WTC11 (cell line): ENCODE measurements at places on chromosomes 3 and 15. TPM values are rescaled to one million over a fixed set of nuclear protein-coding genes. Genes with fewer than 3 reads are reported as not detected.
A peak's percentile ranks its signal among the peaks of the same experiment; 100 is the strongest.

DNA sequence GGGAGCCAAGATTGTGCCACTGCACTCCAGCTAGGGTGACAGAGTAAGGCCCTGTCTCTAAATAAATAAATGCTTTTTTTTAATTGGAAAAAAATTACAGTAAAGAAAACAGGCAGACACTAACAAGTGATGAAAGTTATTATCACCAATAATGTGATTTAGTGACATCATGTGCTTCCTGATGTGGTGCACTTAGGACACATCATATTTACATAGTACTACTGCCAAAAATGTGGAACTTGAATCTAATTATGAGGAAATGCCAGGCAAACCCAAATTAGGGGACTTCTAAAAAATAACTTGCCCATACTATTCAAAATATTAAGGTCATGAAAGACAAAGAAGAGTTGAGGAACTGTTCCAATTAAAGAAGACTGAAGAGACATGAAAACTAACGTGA lies 30.8 kb downstream of the MAP4 start:
- DNase-seq = no peak

SCAMP2 gene
- 38.0 to 47.0 TPM (median 39.0 TPM) in 3 replicates for total RNA-seq

- no peak for DNase-seq
Measured at GRCh38 chr3:71998995-71999673, 214.2 kb upstream of the PROK2 start.

- DNase-seq = no peak
Measured at GRCh38 chr3:134392336-134392983, 18.2 kb upstream of the AMOTL2 start.

RLBP1 gene
- not detected in 3 replicates for total RNA-seq

- no peak for DNase-seq
Measured at GRCh38 chr3:149374793-149375500, 2.5 kb downstream of the TM4SF1 start.

- no peak for DNase-seq
Measured at GRCh38 chr15:38004218-38004861, 69.9 kb downstream of the TMCO5A start.

RARRES1 gene
- 0.16 to 1.4 TPM (median 0.35 TPM) in 3 replicates for total RNA-seq

- DNase-seq = no peak
Measured at GRCh38 chr3:184703657-184704056, 8.2 kb downstream of the MAGEF1 start.

DNA sequence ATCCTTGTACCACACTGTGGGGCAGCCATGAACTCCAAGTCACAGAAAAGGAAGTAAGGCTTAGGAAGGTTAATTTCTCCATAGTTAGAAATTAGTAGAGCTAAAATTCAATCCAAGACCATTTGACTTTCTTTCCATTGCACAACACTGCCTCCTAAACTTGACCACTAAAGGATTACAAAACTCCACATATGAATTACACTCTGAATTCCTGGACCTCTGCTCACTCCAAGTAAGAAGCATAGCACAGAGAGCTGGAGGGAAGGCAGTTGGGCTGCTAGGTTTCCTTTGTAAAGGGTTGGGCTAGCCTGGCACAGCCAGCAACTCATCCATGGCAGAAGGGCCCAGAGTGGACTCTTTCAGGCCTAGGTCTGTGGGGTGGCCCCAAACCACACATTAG lies 134.4 kb downstream of the MYLK start:
- no peak for DNase-seq

GRCh38 chr15:89067751-89068150 lies 20.5 kb upstream of the ABHD2 start:
- DNase-seq = no peak

- DNase-seq = no peak
Measured at GRCh38 chr15:91447991-91448644, 348.1 kb downstream of the SV2B start.

- DNase-seq = no peak
Measured at GRCh38 chr3:128550471-128551126, 57.6 kb upstream of the GATA2 start.

GRCh38 chr15:25240461-25241021 lies 198.3 kb downstream of the UBE3A start:
- DNase-seq = no peak

GRCh38 chr3:23949784-23950183 lies 4.7 kb downstream of the NR1D2 start:
- DNase-seq = no peak

SPRED1 gene
- total RNA-seq = 35.9 to 37.1 TPM (median 36.1 TPM) in 3 replicates

GOLGA8J gene
- total RNA-seq = 0.11 to 0.33 TPM in 2 of 3 replicates, not detected in the other

- DNase-seq = no peak
Measured at GRCh38 chr15:56215769-56216168, 27.9 kb downstream of the RFX7 start.

DNA sequence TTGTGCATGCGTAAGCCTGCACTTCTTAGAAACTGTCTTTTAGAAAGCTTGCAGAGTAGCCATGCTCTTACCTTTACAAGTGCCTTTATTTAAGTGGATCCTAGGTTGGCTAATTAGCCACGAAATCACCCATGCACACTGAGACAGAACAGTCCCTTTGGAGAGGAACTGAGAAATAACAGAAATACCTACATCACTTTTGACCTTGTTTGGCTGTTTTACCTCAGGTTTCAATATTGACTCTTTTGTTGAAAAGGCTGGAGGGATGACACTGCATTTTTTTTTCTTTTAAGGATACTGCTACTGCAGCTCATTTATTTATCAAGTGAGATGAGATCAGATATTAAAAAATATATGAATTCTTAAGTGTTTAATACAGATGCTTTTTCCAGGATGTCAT lies 155.6 kb upstream of the GOLIM4 start:
- no peak for DNase-seq

- DNase-seq = no peak
Measured at GRCh38 chr3:119080364-119080763, 45.7 kb upstream of the IGSF11 start.

ACKR4 gene
- total RNA-seq = not detected in 3 replicates

RASGRP1 gene
- 2.7 to 2.8 TPM (median 2.7 TPM) in 3 replicates for total RNA-seq

SNRPA1 gene
- total RNA-seq = 144 to 170 TPM (median 151 TPM) in 3 replicates

- no peak for DNase-seq
Measured at GRCh38 chr3:16886303-16886683, 1.5 kb downstream of the PLCL2 start.

RBP2 gene
- not detected in 3 replicates for total RNA-seq

DNA sequence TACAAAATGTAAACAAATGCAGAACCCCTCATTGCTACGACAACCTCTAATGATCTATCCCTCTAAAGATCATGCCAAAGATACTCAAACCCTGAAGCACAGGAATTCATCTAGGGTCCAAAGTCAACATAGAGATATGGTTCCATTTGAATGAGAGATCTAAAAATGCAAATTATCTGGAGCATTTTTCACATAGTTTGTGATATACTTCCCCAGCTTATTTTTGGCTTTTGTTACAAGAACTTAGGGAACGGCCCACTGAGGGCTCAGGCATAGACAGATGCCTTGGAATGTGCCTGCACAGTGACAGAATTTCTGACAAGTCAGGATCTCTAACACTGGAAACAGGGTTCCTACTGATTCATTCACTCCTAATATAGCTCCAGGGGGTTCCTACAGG lies 258.9 kb upstream of the THBS1 start:
- DNase-seq = no peak

DNA sequence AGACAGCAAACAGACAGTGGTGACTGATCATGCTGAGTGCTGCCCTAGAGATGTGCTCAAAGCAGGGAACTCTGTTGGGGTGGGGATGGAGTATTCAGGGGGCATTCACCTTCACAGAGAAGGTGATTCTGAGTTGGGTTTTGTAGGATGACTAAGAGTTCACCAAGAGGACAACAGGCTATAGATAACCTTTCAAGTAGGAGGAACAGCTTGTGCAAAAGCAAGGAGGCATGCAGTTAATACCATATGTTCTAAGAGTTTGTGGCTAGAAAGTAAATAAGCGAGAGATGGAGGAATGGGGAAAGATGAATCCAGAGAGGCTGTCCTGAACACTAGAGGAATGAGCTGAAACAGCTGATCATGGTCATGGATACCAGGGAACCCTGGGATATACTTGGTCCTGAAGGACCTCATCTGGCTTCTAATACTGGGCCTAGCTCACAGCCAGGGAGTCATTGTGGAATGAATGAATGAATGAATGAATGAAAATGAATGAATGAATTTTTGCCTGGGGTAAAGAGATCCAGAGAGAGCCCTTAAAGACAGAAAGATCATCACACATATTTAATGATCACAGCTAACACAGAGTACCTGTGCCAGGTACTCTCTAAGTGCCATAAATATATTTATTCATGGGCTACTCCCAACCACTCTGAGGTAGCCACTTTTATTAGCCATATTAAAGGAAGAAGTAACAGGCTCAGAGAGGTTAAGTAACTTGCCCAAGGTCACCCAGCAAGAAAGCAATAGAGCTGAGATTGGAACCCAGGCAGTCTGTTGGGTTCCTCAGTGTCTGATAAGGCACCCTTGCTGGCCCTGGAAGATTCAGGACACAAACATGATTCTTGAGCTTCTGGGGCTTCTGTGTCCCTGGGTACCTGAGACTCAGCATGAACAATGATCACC lies 22.0 kb downstream of the SMAD6 start:
- DNase-seq = no peak

RPN1 gene
- total RNA-seq = 153 to 163 TPM (median 160 TPM) in 3 replicates

- peak; percentile 55 for DNase-seq
Measured at GRCh38 chr3:67947808-67948508, 293.5 kb upstream of the SUCLG2 start.

DNA sequence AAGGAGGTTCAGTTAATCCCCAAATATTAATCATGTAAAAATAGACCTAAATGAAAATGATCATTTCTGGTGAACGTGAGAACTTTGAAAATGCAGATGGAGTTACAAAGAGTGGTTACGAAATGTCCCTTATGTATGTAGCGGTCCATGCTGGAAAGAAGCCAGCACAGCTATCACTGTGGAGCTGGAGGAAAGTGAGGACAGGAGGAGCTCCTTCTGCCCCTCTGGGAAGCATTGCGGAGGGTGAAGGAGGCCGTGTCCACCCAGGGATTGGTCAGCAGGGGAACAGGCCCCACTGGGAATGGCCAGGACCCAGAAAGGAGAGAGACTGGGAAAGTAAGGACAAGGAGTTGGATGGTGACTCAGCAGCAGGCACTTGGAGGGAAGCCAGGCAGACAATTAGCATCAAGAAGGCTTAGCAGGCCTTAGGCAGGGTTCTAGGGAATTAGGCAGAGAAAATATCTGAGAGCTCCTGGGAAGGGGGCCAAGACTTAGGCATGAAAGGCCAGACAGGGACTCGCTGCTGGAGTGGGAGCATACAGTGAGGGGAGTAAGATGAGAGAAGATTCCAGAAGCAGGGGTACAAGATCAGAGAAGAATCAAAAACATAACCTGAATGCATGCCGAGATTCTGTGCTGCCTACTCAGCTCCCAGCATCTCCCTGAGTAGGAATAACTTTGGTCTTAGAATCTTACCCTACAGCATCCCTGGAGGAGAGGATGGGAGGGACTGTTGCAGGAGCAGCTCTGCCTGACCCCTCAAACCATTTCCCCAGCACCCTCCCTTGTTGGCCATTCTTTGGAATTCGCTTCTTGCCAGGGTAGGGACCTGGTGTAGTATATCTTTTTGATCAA lies 171.0 kb upstream of the UMPS start:
- no peak for DNase-seq

SLC38A3 gene
- 0.90 to 1.6 TPM (median 1.3 TPM) in 3 replicates for total RNA-seq

DNA sequence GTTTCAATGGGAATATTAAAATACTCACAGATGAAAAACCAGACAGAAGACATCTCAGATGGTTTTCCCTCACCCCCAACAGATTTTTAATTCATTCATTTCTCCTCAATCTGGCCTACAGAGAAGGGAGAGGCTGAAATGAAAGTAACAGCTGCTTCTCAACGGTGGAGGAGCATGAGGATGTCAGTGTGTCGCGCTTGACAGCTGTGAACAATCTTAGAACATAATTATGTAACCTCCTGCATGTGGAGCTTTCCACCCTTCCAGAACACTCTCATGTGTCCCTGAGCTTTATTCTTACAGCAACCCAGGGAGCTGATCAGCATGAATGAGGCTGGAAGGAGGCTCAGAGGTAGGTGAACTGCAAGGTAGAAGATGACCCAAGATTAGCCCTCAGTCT lies 52.7 kb downstream of the MB21D2 start:
- no peak for DNase-seq

DNA sequence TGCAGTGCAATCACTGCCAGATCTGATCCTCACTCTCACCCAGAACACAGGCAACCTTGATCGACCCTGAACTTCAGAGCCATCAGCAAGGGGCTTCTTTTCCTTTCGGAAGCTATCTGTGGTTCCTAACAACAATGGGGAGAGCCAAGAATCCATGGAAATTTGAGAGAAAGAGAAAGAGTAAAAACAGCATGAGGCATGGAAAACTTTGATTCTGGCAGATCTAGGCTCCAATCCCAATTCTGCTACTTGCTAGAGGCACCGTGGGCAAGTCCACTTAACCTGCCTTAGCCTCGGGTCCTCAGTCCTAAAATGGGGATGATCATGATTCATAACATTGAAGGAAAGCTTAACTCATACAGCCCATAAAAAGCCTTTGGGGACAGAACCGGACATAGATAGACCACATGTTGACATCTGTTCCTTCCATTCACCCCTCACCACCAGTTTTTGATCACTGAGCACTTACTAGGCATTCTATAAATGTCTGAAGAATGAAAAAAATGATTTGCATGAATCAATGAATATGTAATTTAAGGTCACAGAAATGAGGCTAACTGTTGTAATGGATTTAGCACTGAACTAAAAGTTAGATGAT lies 605.7 kb upstream of the CFAP20DC start:
- no peak for DNase-seq

- DNase-seq = no peak
Measured at GRCh38 chr3:72355168-72355567, 493.1 kb downstream of the SHQ1 start.

DNA sequence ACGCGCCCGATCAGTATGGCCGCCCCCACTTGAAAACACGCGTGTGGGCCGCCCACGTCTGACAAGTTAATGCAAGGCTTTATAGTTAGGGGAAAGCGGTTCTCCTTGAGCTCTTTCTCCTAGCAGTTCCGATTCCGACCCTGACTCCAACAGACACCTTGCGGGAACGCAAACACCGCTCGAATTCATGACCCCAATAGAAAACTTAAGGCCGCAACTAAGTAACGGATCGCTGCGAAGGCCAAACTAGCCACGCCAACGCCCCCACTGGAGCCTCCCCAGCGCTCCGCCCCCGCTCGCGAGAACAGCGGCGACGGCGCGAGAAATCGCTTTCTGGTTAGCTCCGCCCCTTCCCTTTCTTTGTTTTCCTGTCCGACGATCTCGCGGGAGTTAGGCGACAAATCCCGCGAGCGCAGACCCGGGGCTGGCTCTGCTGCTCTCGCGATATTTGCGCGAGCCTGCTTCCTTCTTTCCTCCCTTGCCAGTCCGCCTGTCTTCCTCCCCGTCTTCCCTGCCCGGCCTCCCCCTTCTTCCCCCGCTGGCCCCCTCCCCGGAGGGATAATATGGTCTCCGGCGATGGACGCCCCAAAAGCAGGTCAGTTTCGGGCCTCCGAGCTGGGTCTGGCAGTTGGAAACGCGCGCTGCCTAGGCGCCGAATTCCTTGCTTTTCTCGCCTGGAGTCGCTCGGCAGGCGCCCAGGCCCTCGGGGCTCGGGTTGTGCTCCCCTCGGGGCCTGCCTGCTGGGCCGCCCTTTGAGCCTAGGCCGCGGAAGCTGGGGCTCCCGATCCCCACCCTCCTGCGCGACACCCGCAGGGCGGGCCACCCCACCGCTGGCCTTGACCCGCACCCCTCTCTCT lies at the start of gene IREB2:
Gene IREB2, plus strand, starts transcription at position 455 of the 857 bp plus-strand sequence. Its CDS starts 122 bp downstream, at position 577.
- DNase-seq = peak; percentile 97
